ENCODE measurements at places on chromosomes 11 and 22.

- DNase-seq, result peak; percentile 78
These were observed 180.6 kb downstream of the ADAMTS15 start for GRCh38 chr11:130629039-130629438.

DNA sequence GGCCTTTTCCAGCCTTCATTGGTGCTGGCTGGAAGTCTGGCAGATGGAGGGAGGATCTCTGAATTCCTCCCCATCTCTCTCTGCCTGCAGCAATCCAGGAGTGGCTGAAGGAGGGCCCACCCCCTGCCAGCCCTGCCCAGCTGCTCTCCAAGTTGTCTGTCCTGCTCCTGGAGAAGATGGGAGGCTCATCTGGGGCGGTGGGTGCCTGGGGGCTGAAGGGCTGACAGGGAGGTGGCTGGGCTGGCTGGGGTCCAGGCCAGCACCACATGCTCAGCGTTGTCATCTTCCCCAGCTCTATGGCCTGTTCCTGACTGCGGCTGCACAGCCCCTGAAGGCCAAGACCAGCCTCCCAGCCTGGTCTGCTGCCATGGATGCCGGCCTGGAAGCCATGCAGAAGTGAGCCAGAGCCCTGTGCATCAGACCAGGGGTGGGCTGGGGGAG is 12.2 kb downstream of the TKFC start:
- DNase-seq, result no peak

- DNase-seq, result no peak
These were observed 33.7 kb upstream of the PRR5 start for GRCh38 chr22:44668190-44668885.

- DNase-seq, result peak; percentile 9
These were observed 3.4 kb upstream of the SCUBE1 start for GRCh38 chr22:43346521-43346929.

- DNase-seq, result no peak
These were observed 23.3 kb downstream of the ETS1 start for GRCh38 chr11:128563942-128564641.

- no peak for DNase-seq
These were observed 90.9 kb upstream of the CRTAM start for GRCh38 chr11:122747351-122747781.

DNA sequence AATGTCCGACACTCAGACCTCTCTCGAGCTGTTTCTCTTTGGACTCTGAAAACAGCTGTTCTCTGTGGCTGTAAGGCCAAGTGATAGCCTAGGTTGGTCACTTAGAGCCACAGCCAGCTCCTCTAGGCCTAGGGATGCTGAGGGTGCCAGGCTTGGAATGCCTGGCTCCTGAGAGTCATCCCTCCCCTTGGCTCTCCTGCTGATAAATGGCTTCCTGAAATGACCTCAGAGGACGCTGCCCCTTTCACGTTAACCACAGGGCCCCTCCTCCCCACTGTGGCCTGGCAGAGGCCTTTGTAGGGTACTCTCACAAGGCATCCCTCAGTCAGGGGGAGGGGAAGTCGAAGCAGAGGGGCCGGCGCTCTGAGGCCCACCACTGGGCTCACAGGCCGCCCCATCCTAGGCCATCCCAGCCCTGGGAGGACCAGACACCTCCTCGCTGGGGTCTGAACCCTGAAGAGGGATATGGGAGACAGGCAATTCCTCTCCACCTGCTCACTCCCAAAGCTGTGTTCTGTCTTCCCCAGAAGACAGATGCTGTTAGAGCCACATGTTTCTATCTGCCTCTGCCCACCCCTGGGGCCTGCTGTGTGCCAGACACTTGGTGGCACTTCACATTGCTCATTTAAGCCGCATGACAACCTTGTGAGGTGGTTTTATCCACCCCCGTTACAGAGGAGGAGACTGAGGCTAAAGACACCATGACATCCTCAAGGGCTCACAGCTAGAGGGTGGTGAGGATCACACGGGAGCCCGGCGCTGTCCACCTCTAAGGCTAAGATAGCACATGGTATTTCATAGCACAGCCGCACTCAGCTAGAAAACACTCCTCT is 50.9 kb downstream of the ARFGAP3 start:
- DNase-seq, result no peak

DNA sequence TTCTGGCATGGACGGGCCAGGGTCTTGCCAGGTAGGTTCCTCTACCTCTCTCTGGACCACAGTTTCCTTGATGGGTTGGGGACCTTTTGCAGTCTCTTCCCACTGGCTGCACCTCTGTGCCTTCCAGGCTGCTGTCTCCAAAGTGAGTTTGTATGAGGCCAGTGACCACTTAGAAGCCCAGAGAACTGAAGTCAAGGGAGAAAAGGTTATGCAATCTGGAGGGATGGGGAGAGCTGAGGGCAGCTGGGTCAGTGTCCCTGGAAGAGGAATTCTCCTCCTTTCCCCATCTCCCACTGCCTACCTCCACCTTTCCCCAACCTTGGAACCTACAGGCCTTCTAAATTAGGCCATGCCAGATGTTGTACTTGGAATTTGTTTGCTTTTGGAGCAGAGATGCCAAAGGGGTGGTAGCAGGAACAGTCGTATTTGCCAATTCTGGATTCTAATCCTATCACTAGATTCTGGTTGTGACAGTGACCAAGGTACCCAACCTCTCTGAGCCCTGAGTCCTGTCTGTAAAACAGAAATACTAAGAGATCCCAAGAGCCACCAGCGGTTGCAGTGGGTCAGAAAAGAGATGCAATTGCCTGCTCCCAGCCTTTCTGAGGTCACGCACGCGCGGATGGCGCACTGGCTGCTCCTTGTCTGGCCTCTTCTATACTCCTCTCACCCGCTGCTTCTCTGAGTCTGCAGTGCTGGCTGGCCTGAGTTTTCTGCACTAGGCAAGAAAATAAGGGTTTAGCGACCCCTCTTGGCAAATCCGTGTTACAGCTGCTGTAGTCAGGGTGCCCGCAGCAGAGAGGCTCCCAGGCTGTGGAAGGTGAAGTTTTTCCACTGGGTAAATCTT is 10.7 kb upstream of the ACCSL start:
- peak; percentile 51 for DNase-seq

DNA sequence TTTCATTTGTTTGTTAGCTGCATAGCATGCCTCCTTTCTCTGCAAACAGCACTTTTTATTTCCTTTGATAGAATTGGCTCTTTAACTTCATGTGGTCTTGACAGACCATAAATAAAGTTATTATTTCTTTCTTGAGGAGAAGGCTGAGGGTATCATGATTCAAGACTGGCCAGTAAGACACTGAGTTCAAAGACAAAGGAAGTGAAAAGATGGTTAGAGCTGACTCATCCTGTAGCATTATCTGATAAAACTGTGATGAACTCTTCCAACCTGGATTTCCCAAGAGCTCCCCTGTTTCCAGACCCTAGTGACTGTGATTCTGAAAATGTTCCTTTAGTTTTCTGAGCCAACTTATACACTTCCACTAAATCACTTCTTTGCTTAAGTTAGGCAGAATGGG is 179.3 kb upstream of the FAT3 start:
- DNase-seq, result peak; percentile 18
